ENCODE measurements at places on chromosomes 11 and 22.

GRCh38 chr11:32886180-32886579 lies 6.4 kb upstream of the QSER1 start:
- H3K27me3 ChIP-seq = no peaks in the 10 kb centered on the region
- H3K36me3 ChIP-seq = no peaks in the 10 kb centered on the region
- no peak overlapping the region for H3K27ac ChIP-seq
- H3K4me3 ChIP-seq = no peak overlapping the region

DNA sequence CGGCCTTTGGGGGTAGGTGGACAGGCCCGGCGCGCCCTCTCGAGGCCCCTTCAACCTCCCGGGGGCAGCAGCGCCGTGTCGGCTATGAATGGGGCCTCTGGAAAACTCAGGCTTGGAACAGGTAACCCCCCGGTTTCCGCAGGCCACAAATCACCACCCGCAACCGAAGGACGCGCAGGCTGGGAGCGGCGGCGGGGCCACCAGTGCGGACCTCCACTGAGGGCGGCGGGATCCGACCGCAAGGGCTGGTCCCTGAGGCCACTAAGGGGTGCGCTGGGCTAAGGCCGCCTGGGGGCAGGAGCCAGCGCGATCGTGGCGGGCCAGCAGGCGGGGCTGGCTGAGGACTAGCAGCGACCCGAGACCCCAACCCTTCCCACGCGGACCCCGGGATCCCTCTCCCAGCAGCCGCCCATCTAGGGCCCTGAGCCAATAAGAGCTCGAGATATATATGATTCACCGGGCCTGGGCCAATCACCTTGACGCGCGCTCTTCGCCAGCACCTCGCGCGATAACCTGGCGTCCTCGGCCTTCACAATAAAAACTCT lies 609 bp upstream of the ATF4 start:
- H3K27ac ChIP-seq = peak overlapping the region; percentile 84
- DNase-seq = no peak
- peaks cover 5% of the 10 kb centered on the region for H3K36me3 ChIP-seq

DNA sequence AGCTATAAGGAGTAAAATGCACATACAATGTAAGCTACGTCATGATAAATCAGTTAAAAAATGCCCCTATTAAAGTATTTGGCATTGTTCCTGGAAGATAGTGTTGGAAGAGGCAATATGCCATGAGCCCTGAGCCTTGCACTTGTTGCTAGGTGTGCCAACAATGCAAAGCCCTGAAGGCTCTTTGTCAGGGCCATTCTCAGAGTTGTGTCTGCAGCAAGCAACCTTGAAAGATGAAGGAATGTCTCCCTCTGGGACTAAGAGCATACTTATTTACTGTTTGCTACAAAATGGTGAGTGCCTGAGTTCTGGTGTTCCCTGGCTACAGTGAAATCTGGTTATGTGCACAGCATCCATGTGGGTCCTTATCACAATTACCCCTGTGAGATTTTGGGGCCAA lies 322.3 kb upstream of the FAT3 start:
- H3K4me1 ChIP-seq = no peaks in the 10 kb centered on the region
- H3K4me3 ChIP-seq = no peak overlapping the region
- H3K27me3 ChIP-seq = no peaks in the 10 kb centered on the region
- H3K36me3 ChIP-seq = no peaks in the 10 kb centered on the region
- no peak for DNase-seq
- no peak overlapping the region for H3K27ac ChIP-seq

GRCh38 chr22:38944653-38945052 lies 12.8 kb upstream of the APOBEC3A start:
- no peak overlapping the region for H3K27ac ChIP-seq
- peaks cover 10% of the 10 kb centered on the region for H3K4me1 ChIP-seq
- no peaks in the 10 kb centered on the region for H3K36me3 ChIP-seq

Measured in naive thymus-derived CD4-positive, alpha-beta T cell (primary cell).